ENCODE measurements at places on chromosomes 1 and 21.

DNA sequence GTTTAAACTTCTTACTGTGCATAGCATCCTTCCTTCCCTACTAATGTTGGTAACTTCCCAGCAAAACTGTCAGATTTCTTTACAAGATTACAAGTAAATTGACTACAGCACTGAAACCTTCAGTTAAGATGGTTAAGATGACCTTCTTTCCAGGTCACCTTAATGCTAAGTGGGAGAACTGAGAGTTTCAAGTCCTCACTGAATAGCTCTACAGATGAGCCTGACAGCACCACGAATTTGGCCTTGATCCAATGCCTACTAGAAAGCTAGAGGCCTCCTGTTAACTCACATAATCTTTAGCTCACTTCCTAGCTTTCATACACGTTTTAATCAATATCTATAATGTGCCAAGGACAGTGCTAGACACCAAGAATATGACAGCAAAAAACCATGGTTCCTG, 276.0 kb upstream of the PLD5 start:
- DNase-seq, result no peak

DNA sequence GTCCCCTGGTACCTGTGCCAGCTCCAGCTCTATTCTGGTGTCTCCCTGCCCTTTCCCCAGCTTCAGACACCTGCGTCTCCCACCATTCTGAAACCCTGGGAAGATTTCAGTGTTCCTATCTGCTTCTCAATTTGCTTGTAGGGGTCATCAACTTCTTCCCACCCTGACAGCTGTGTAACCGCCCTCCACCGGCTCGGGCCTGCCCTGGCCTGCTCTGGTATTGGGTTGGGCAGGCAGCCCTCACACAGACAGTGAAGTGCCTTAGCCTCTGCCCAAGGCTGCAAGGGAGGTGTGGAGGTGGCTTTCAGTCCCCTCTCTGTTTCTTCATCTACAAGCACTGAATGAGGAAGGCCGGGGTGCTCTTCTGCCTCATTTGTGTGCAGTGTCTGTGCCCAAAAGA, 97.2 kb downstream of the LAMC2 start:
- no peak for DNase-seq

- peak; percentile 81 for DNase-seq
Observed at GRCh38 chr1:180530501-180530900, 28.1 kb upstream of the ACBD6 start.

DNA sequence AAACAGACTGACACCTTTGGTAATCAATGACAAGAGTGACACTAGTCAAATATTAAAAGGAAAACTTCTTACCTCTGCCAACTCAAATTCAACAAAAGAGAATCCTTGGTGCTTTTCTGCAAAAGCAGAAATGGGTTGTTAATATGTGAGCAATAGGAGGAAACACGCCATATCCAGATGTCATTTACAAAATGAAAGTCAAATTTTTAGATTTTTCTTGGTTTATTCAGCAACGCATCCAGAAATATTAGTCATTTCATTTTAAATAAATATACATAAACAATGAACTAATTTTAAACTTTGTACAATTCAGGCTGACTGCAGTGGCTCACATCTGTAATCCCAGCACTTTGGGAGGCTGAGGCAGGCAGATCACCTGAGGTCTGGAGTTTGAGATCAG, 22.3 kb downstream of the PABPC4 start:
- no peak for DNase-seq

DNA sequence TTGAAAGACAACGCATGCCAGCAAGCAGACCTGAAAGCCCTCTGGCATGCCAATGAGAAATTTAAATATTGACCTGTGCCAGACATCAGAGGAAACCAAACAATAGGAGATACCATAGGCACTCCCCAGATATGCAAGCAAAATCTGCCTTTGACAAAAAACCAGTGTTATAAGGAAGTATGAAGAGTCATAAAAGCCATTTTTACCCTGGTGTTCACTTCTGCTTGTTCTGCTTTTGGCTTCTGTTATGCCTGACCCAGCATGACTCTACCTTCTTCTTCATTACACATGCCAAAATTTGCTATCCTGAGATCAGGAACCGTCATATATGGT, 26.4 kb downstream of the NPHS2 start:
- DNase-seq, result no peak

DNA sequence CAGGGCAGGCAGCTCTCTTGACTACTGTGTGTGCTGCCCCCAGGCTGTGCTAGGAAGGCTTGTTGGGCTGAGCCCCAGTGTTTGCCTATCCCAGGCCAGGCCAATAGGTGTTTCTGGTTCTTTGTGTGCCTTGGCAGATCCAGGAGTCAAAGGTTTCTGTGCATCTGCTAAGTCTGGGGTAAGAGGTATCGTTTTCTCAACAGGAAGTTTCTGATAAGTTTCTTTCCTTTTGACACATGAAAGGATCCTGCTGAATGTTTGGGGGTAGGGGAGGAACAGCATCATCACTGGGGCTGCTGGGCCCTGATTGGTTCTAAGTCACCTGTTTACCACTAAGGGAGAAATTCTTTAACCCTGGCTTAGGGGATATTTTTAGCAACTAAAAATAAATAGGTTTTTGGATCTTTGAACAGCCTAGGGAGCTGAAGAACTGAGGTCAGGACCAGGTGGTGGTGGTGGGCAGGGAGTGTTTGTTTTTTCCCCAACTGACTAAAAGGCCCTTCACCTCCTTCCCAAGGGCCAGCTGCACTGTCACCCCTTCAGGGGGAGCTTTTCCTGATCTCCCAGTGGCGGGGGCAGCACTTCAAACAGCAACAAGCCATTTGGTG, 85.1 kb downstream of the KCNN3 start:
- no peak for DNase-seq

GRCh38 chr1:233375653-233376052, 48.1 kb downstream of the MAP3K21 start:
- no peak for DNase-seq

DNA sequence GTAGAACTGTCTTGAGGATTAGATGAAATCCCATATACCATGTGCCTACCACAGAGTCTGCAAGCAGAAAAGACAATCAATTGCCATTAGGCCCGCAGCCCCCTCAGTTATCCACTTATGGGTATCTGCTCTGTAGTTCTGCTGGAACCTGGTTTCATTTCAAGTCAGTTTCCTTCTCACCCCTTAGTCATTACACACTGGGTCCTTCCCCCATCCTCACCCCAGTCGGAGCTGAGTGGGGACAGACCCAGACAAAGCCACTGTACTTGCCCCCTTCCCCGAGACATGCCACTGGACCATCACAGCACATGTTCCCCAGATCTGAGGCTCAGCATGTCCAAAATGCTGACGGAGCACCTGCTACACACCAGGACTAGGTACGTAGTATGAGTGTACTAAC, 21.2 kb downstream of the PGLYRP3 start:
- no peak for DNase-seq

GRCh38 chr21:44518686-44519085, 21.3 kb downstream of the KRTAP10-1 start:
- no peak for DNase-seq

DNA sequence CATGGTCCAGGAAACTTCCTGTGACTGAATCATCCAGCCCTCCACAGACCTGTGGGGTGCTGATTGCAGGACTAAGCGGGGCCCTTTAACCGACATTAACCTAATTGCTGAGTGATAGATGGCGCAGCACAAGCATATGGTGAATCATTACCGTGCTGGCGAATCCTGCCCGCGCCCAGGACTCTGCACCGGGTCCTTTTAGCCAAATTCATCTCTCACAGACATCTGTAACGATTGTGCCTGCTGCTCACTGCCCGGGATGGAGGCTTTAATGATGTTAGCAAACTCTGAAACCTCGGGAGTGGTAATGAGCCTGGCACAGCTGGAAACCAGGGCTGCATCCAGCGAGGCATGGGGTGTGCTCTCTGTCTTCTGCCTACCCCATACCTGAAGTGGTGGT, 147.3 kb upstream of the CD34 start:
- DNase-seq, result no peak

Measured in AG09309 (cell line).